CD4-positive, alpha-beta memory T cell (primary cell): ENCODE measurements at places on chromosomes 5 and 9.
A peak's percentile ranks its signal among the peaks of the same experiment; 100 is the strongest.

DNA sequence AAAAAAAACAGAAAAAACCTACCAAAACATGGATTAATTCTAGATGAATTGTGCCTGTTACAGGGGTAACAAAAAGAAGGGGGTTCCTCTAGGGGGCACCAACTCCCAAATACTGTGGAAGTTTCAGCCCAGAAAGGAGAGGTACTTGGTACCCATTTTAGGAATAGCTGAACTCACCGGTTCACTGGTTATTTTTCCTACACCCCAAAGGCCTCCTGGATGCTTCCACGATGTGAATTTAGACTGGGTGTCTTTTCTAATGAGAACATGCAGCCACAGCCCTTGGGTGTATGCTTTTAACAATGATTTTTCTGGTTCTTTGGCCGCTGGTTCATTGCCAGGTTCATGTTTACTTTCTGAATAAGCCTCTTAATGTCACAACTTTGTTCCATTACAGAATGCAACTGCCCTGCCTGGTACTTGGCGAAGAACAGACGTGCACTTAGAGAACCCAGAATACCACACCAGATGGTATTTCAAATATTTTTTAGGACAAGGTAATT, 46.7 kb downstream of the GARNL3 start:
- DNase-seq, result no peak

- no peak for DNase-seq
These were observed 67.1 kb upstream of the SNX2 start for GRCh38 chr5:122707796-122708195.

DNA sequence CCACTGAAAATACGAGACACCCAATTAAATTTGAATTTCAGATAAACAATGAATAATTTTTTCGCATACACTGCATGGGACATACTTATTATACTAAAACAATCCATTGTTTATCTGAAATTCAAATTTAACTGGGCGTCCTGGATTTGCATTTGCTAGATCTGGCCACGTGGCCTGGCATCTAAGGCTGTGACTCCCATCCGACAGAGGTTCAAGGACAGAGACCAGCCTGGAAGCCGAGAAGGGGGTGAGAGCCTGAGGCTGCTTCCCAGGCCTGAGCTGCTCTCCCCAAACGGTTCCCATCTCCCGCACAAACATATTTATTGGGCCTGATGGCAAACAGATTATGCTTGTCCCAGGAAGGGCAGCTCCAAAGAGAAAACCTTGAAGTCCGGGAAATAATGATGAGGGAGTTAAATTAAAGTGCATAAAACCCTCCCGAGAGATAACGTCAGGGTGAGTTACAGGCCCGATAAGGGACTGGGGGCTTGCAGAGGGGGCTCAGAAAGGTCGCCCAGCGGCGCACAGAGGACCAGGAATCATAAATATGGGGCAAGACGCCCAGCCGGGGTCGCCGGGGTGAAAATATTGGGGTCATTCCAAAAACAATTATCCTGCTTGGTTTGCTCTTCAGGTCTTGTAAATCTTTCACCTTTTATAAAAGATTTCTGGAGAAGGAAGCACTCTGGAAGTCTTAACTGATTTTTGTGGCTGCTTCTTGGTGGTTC, 163.7 kb downstream of the GAPVD1 start:
- DNase-seq, result no peak

GRCh38 chr5:123350742-123351141, 72.5 kb downstream of the CEP120 start:
- no peak for DNase-seq

GRCh38 chr9:132185073-132186009, 23.5 kb downstream of the NTNG2 start:
- no peak for DNase-seq

- DNase-seq, result no peak
These were observed 169.5 kb upstream of the IER5L start for GRCh38 chr9:129347316-129348120.

GRCh38 chr9:76143834-76144233, 250.4 kb downstream of the RFK start:
- no peak for DNase-seq

DNA sequence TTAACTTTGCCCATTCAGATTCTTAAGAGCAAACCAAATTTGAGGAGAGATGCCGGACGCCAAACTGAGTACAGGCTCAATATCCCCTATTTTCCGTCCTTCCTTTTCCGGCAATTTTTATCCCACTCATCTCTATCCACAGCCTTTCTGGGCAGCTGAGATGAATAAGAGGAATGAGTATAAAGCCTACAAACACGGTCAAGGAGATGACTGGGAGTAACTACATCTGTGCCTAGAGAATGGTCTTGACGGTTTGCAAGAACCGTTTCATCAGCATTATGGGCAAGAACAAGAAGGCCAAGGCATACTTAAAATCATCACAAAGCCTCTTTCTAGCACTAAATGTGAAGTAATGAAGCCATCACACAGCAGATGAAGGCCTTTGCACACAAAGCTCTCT, 227.3 kb downstream of the DCP2 start:
- DNase-seq, result no peak

- DNase-seq, result no peak
These were observed 435.1 kb upstream of the CDH9 start for GRCh38 chr5:27473307-27474046.

DNA sequence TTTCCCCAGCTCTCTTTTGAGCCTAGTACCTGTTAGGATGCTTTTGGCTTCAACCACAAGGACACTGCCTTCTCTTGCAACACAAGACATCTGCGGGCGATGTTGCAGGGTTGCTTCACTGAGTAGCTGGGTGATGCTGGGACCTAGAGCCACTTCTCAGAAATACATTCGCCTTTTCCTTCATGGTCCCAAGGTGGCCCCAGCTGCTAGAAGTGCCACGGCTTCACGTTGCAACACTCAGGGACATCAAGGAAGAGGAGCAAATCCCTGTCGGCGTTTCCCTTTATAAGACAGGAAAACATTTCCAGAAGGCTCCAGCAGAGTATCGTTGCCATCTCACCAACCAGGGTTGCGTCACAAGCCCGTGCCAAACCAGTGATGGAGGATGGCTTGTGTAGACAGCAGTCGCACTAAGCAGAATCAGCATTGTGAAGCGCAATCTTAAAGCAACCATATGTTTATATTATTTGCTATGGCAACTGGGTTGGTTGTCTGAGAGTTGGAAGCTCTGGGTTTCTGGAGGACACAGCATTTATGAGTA, 62.7 kb downstream of the ANKRD33B start:
- no peak for DNase-seq

DNA sequence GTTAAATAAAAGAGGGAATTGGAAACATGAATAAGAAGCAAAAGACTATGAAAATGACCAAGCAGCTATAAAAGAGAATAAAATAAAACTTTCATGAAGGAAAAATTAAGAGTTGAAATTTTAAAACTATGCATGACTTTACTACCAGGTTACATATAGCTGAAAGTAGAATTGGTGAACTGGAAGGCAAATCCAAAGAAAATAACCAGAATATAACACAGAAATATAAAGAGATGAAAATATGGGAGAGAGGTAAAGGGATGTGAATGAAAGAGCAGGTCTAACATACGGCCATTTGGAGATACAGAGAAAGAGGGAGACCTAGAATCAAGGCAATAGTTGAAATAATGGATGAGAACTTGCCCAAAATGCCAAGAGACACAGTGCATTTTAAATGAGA, 42.9 kb upstream of the TDRD7 start:
- no peak for DNase-seq

GRCh38 chr5:53170746-53171349, 61.3 kb upstream of the MOCS2 start:
- no peak for DNase-seq

- no peak for DNase-seq
These were observed 6.7 kb downstream of the GCNT1 start for GRCh38 chr9:76465442-76466298.

DNA sequence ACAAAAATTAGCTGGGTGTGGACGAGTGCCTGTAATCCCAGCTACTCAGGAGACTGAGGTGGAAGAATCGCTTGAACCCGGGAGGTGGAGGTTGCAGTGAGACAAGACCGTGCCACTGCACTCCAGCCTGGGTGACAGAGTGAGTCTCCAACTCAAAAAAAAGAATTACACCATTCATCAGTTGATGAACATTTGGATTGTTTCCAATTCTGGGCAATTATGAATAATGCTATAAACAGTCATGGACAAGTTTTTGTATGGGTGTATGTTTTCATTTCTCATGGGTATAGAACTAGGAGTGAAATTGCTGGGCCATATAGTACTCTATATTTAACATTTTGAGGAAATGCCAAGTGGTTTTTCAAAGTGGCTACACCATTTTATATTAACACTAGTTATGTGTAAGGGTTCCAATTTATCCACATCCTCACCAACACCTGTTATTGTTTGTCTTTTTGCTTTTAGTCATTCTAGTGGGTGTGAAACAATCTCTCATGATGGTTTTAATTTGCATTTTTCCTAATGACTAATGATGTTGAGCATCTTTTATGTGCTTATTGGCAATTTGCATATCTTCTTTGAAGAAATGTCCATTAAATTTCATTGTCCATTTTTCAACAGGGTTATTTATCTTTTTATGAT, 9.0 kb upstream of the CCDC125 start:
- no peak for DNase-seq

- DNase-seq, result no peak
These were observed 22.7 kb upstream of the MROH2B start for GRCh38 chr5:41093803-41094202.

DNA sequence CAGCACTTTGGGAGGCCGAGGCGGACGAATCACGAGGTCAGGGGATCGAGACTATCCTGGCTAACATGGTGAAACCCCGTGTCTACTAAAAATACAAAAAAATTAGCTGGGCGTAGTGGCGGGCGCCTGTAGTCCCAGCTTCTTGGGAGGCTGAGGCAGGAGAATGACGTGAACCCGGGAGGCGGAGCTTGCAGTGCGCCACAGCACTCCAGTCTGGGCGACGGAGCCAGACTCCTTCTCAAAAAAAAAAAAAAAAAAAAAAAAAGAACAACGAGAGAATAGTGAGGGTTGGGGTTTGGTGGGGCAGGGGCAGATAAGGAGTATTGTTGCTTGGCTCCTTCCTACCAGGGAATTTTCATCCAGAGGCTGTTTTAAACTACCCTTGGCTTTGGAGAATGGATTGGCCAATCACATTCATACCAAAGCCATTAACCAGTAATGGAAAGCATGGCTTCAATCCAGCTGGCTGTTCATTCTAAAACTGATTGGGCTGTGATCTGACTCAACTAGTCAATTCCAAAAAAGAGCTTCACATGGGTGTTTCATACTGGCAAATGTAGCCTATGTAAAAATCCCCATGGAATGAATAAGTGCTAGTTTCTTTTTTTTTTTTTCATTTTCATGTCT, 64.4 kb downstream of the PLCXD3 start:
- no peak for DNase-seq

- peak; percentile 12 for DNase-seq
These were observed 7.7 kb downstream of the NOXA1 start for GRCh38 chr9:137430723-137431415.

DNA sequence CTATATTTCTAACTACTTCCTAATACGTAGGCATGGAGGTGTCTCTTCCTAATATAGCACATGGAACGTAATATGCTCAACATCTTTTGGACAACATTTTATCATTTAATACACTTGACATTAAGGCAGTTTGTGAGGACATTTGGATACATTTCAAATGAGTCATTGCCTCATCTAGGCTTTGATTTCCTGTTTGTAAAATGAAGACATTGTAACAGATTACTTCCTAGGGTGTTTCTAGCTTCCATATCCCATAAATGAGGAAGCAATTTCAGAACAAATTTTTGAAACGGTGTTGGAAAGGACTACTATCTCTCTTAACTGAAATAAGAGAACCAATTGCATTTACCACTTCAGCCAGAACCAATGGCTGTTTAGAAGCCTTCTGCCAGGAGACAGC, 38.7 kb downstream of the SLC28A3 start:
- no peak for DNase-seq

DNA sequence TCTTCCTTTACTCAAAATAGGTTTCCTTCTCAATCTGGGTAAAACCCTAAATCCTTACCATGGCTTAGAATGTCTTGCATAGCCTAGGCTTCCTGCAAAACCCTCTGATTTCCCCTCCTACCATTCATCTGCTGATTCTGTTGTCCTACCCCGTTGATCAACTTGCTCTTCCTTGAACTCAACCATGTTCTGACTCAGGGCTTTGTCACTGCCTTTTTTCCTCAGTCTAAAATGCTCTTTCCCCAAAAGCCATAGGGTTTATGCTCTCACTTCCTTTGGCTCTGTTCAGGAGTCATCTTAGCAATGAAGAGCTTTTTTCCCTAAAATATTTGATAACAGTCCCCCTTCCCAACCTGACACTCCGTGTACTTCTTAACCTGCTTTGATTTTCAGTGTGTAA, 79.4 kb upstream of the IZUMO3 start:
- DNase-seq, result no peak
